ENCODE measurements at places on chromosomes 2 and 18. TPM values are rescaled to one million over a fixed set of nuclear protein-coding genes. Genes with fewer than 3 reads are reported as not detected.

The SRD5A2 gene
- not detected for total RNA-seq

The GPR35 gene
- total RNA-seq = 2.0 TPM

The OTOS gene
- total RNA-seq = not detected

The SCN7A gene
- total RNA-seq = not detected

DNA sequence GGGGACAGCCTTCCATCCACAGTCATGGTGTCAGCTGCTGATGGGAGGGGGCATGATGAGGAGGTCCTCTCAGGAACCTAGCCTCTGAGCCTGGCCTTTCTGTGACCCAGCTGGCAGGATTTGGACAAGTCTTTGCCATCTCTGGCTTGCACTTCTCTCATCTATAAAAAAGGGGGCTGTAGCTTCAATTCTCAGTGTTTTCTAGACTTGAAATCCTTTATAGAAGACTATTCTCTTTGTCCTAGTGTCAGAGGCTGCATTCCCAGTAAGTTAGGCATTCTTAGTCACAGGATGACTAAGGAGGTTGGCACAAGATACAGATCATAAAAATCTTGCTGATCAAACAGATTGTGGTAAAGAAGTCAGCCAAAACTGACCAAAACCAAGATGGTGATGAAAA, 958.5 kb downstream of the CNTNAP5 start:
- ATAC-seq = no peak

DNA sequence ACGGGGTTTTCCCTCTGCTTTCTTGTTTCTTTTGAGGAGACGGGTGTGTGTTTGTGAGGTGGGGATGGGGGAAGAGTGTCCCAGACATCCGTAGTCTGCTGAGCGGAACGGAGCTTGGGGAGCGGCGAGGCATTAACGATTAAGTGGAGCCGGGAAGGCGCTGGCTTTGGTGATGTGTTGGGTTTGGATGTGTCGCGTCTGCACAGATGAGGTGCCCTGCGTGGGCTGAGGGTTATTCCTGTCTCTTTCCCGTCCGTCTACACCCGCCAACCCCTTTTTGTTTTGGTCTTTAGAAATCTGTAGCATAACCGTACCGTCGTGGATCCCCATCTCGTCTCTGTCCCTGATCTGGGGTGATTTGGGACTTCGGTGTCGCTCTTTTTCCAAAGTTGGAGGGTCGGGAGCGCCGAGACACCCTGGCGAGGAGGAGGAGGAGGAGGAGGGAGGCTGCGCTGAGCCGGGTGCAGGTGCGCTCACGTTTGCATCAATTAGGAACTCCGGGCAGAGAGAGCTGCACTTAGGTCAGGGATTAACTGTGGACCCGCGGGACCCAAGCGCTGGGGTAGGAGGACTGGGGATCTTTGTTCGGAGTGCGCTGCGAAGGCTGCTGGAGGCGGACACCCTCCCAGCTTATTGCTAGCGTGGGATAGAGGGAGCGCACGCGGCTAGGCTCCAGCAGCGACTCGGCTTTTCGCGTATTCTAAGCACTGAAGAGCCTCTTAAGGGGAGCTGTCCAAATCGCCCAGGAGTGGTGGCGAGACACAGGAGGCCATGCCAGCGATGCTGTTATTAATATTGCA, 720.3 kb downstream of the DPP10 start:
- ATAC-seq = no peak

- ATAC-seq = no peak
Observed at GRCh38 chr2:137590102-137590501, 374.2 kb upstream of the HNMT start.

The ACKR3 gene
- total RNA-seq = 1.7 TPM

The ACADL gene
- total RNA-seq = not detected

All from activated T-helper 17 cell treated with anti-CD3 and anti-CD28 coated beads, Interleukin-2, amount 50 U/mL, for 72 hours (primary cell).